ENCODE measurements at places on chromosomes 5 and 9.

DNA sequence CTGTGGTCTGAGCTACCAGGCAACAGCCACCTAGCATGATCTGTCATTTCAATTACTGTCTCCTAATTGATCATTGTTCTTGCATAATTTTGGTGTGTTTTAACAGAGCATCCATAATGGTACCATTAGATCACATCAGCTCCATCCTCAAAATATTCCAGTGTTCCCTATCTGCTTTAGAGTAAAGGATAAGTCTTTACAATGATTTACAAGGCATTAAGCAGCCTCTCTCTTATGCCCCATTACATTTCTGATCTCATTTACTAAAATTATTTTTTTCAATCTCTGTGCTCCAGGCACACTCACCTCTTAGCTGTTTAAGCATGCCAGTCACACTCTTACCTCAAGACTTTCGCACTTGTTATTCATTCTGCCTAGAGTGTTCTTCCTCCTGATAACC lies 389.9 kb upstream of the PTPRD start:
- DNase-seq, result no peak

DNA sequence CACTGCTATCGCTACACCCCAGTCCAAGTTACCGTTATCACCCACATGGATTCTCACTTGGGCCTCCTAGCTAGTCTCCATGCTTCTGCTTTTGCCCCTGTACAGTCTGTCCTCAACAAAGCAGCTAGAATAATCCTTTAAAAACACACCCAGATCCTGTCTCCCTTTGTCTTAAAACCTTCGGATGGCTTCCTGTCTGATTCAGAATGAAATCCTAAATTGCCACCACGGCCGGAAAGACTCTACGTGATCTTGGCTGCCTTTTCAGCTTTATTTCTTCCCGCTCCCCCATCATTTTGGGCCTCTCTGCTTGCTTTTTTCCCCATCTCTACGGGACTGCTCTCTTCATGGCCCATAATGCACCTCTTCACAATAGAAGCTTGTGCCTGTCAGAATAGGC lies 33.4 kb downstream of the GDNF start:
- no peak for DNase-seq

GRCh38 chr9:82117026-82117811 lies 128.6 kb downstream of the SPATA31D1 start:
- no peak for DNase-seq

GRCh38 chr5:178237431-178238312 lies 5.1 kb upstream of the PHYKPL start:
- DNase-seq, result no peak

GRCh38 chr9:126791406-126792230 lies 13.2 kb upstream of the ZBTB43 start:
- no peak for DNase-seq

- no peak for DNase-seq
Observed at GRCh38 chr9:26163931-26164330, 485.7 kb upstream of the TUSC1 start.

GRCh38 chr5:52948418-52949076 lies 40.6 kb upstream of the ITGA2 start:
- peak; percentile 42 for DNase-seq

GRCh38 chr9:8850914-8851313 lies 1051.3 kb upstream of the DMAC1 start:
- DNase-seq, result no peak

GRCh38 chr5:134738133-134738962 lies at the start of gene CAMLG:
TSS of gene CAMLG (plus strand) at chr5:134738548. CDS start at chr5:134738621, 73 bp downstream.
- DNase-seq, result peak; percentile 96

- DNase-seq, result no peak
Observed at GRCh38 chr5:61186634-61187033, 24.4 kb upstream of the SMIM15 start.

- no peak for DNase-seq
Observed at GRCh38 chr5:5271786-5272321, 131.7 kb downstream of the ADAMTS16 start.

DNA sequence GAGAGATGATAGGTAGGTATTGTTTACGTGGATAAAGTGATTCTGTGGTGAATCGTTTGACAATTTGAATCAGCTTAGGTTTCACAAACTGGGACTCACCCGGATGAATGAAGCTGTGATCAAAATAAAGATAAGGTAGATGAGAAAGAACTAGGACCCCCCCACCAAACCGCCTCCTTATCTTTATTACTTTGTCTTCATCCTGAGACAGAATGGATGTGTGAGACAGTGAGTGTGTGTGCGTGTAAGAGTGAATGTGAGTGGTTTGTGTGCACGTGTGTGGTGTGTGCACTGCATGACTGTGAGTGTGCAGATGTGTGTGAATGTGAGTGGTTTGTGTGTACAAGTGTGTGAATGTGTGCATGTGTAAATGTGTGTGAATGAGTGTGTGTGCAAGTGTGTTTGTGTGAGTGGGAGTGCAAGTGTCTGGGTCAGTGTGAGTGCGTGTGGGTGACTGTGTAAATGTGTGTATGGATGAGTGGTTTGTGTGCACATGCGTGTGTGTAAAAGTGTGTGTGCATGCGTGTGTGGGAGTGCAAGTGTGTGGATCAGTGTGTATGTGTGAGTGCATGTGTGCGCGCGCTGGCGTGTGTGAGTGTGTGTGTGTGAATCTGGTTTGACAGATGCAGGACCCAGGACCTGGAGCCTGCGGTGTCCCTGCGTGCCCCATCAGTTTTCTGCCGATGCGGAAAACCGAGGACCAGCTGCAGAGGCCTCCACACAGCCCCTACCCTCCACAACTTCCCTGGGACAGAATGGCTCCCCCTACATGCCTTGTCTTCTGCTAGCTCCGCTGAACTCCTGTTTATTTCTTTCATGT lies 11.4 kb upstream of the ENG start:
- no peak for DNase-seq

GRCh38 chr9:83714329-83714728 lies 6.6 kb upstream of the UBQLN1 start:
- no peak for DNase-seq

DNA sequence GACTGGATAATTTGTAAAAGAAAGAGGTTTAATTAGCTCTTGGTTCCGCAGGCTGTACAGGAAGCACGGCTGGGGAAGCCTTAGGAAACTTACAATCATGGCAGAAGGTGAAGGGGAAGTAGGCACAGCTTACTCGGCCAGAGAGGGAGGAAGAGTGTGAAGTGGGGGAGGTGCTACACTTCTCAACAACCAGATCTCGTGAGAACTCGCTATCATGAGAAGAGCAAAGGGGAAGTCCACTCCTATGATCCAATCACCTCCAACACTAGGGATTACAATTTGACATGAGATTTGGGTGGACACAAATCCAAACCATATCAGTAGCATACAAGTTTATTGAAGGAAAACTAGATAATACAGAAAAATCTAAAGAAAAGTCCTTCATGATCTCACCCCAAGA lies 39.9 kb downstream of the NEURL1B start:
- DNase-seq, result no peak

DNA sequence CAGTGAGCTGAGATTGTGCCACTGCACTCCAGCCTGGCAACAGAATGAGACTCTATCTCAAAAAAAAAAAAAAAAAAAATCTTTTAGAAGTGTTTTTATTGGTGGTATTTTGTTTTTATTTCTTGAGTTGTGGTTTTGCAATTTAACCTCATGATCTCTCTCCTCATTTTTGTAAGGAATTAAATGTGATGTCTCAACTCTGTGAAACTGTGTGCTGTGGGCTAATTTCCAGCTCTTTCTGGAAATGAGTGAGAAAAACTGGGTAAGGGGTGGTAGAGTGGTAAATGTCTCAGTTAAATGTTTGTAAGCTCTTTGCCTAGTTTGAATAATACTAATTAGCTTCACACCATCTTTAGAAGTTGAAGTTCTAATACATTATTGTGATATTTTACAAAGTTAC lies 29.0 kb downstream of the ACO1 start:
- no peak for DNase-seq

DNA sequence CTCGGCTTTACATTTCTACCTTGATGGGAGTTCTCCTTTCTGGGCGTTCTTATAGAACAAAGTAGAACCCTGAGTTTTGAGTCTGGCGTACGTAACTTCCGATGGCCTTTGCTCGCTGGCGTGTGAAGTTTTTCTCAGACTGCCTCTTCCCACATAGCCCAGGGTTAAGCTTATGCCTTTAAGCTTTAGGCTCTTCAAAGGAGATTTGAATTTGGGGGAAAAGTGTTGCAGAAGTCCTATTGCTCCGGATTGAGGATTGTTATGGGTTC lies 13.7 kb upstream of the FBP2 start:
- DNase-seq, result no peak

- no peak for DNase-seq
Observed at GRCh38 chr9:134966697-134967546, 49.2 kb upstream of the FCN1 start.

DNA sequence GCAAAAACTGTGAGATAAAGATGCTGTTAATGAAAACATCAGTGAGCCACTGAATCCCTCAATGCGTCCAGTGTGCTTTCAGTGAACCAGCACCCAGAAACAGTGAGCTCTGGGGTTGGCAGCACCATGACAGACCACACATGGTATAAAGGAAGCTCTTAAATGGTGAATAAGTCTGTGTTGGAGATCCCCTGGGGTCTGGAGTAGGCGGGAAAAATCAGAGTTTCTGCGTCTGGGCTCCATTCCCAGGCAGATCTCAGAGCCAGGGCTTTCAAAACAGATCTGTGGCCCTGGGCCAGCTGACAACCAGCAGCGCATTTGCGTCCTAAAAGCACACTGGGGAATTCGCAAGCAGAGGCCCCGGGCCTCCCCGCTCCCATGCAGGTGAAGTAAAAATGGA lies 233.5 kb downstream of the FRMD3 start:
- no peak for DNase-seq

GRCh38 chr5:108193021-108193795 lies 188.7 kb downstream of the FBXL17 start:
- no peak for DNase-seq

- no peak for DNase-seq
Observed at GRCh38 chr9:133664173-133665050, 28.2 kb downstream of the DBH start.

DNA sequence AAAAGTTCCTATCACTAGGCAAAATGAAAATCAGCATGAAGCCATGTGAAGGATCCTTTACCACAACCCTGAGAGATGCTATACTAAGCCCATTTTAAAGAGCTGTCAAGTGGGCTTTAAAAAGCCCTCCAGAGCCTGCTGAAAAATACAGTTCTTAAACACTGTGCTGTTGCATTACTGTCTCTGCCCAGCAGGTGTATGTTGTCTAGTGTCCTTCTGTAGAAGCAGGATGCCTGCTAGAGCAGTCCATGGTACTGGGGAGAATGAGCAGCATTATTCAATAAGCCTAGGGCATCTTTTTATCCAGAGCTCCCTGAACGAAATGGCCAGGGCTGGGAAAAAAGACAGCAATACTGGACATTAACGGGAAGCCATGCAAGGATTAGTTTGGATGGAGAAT lies 126.2 kb upstream of the PLCXD3 start:
- DNase-seq, result no peak

DNA sequence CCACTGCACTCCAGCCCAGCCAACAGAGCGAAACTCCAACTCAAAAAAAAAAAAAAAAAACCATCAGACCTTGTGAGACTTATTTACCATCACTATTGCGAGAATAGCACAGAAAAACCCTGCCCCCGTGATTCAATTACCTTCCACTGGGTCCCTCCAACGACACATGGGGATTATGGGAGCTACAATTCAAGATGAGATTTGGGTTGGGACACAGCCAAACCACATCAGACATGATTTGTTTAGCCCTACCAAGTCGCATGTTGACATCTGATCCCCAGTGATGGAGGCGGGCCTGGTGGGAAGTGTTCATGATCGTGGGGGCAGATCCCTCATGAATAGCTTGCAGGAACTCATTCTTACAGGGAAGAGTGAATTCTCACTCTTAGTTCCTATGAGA lies 26.6 kb downstream of the MYO10 start:
- DNase-seq, result no peak

DNA sequence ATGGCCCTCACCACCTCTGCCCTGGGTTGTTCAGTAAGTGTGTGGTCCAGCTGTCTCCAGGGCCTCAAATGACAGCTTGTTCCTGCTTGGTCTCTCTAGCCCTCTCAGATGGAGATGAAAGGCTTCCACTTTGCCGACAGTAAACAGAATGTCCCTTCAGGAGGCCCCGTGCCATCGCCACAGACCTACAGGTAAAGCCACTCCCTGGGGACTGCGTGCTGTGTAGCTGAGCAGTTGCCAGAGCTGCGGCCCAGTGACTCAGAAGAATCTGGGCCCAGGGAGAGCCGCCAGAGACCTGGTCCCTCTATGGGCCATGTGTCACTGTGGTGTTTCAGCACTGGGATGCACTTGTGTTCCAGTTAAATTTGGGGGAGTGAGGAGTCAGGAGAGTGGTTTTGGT lies 10.6 kb upstream of the POMT1 start:
- DNase-seq, result no peak

DNA sequence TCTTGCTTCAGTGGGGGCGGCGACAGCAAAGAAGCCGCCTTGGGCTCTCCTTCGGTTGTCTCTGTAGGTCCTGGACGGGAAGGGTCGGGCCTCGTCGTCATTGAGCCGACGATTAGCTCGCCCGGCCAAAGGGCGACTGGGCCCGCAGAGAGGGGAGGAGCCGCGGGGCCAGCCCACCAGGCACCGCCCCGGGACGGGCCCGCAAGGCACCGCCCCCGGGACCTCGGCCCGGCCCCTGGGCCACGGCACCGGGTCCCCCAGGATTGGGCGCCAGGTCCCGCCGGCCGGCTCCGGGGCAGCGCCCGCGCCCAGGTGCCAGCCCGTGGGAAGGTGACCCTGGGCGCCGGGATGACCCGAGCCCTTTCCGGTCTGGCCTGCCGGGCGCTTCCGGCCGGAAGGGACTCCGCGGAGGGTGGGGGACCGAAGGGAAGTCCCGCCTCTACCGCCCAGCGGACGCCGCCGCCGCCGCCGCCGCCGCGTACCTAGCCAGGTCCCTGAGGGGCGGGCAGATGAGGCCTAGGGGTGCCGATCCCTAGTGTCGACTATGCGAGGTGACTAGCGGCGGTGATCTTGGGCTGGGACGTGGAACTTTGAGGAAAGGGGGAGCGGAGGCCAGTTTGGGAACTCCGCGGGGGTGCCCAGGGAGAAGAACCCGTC lies at the start of the genes GBA2 and RGP1:
Gene GBA2 (minus strand): TSS at position 371 of the 657 bp plus-strand sequence. CDS start 524 bp downstream, outside the sequence.
Gene RGP1 (plus strand): TSS at position 430 of the 657 bp plus-strand sequence. CDS start 469 bp downstream, outside the sequence.
- DNase-seq, result peak; percentile 50

DNA sequence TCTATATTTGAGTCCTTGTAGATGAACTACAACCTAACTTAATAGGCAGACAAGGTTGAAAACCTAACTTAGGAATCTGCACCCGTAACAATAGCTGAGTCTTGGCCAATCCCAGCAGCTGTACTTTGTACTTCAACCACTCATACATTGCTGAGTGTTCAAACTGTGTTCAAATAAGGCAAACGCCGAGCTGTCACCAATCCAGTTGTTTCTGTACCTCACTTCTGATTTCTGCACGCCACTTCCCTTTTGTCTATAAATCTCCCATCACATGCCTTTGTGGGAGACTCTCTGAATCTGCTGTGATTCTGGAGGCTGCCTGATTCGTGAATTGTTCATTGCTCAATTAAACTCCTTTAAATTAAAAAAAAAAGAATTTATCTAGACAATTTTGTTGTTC lies 167.8 kb upstream of the TUT7 start:
- no peak for DNase-seq

DNA sequence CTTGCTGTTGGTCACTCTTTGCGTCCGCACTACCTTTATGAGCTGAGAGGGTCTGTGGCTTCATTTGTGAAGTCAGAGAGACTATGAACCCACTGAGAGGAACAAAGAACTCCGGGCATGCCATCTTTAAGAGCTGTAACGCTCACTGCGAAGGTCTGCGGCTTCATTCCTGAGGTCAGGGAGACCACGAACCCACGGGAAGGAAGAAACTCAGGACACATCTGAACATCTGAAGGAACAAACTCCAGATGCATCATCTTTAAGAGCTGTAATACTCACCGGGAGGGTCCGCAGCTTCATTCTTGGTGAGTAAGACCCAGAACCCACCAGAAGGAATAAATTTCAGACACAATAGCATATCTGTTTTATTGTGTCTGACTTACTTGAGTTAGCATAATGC lies 19.2 kb downstream of the GCNT1 start:
- no peak for DNase-seq

GRCh38 chr5:39638813-39639212 lies 214.0 kb upstream of the DAB2 start:
- no peak for DNase-seq

Data from effector CD4-positive, alpha-beta T cell (primary cell).